ENCODE measurements at places on chromosomes 7 and 10.

GRCh38 chr10:792792-793100 is 103.3 kb upstream of the DIP2C start:
- DNase-seq, result no peak

DNA sequence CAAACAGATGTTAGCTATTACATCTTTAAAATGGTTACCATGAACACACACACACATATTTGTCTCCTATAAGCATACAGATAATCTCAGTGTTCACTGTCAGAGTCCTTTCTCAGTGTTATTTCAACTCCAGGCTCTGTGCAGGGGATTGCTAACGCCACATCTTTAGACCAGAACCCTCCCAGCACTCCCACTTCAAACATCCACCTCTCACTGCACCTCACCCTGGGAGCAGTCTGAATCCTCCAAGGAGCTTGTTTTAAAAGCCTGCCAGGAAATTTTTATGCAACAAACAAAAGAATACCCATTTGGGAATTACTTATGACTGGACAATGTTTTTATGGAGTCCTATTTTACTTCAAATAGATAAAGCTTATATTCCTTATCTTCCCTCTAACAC is 107.4 kb downstream of the PARD3 start:
- DNase-seq, result no peak

DNA sequence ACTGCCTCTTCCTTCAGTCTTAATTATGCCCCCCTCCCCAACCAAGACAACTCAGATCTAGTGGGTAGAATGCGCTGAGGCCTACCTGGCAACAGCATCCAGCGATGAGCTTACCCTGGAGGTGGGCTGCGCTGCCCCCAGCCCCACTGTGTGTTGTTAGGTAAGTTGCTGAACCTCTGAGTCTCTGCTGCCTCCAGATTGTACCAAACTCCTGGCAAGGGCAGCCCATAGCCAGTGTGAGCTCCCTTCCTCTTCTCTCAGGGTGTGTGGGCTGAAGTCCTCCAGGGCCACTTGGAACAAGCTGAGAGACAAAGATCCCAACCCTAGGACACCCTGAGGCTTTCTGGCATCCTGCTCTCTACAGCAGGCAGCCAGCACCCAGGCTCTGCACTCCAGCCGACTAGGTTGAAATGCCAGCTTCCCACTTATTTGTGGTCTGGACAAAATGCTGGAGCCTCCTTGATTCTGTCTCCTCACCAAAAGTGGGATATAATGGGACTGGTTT is 135.3 kb downstream of the ARHGAP22 start:
- DNase-seq, result no peak

DNA sequence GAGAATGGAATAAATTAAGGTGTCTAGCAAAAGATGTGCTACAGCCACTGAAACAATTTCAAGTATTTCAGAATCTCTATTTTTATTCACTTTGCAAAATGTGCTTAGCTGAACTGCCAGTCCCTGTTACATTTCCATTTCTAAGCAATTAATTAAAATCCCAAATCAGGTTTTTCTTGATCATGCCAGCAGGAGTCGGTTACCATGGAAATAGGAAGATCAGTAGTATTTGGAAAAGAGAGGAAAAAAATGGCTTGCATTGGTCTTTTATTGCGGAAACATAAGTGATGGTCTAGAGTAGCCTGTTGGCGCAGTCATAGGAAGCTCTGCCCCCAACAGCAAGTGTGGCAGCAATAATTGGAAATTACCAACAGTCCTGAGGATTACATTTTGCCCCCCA is 867.1 kb downstream of the GATA3 start:
- DNase-seq, result no peak

GRCh38 chr7:50603287-50603686 is 38.1 kb upstream of the DDC start:
- DNase-seq, result no peak

DNA sequence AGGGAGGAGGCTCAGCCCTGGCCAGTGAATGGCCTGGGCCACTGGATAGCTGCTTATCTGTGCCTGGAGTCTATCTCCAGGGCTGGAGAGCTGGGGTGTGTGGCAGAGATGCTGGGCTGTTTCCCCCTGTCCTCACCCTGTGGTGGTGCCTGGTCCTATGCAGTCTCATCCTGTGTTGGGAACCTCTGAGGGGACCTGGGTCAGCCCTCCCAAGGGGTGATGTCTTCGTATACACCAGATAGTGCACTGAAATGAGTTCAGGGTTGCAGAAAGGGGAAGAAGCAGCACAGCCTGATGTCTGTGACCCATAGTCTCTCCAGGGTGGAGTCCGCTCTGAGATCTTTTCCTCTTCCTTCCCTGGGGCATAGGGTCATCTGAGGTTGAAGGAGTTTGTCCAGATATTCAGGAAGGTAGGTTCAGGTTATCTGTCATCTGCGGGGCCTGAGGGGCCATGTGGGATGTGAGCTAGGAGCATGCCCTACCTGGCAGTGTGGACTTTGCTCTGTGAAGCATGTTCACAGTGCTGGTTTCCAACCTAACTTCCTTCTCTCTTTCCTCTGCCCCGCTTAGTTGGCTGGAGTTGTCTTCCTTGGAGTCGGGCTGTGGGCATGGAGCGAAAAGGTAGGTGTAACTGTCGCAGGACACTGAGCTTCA is 33.4 kb upstream of the SH2D4B start:
- no peak for DNase-seq

DNA sequence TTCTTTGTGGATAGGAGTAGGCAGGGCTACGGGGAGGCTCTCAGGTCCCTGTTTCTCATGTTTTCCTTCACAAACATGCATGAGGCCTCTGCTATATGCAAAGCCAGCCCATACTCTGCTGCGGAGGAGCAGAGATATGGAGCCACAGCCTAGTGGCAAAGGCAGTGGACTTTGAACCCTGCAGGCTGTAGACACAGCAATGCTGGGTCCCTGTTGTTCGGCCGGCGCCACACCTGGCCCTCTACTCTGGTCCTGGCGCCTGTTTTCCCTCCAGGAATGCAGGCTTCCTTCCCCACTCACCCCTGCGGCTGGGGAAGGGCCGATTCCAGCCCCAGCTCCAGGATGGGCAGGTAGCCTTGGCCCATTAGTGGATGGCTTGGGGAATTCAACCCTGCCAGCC is 11.5 kb downstream of the CLRN3 start:
- DNase-seq, result no peak

GRCh38 chr10:74825371-74826141 is 844 bp upstream of the KAT6B start:
- peak; percentile 42 for DNase-seq

DNA sequence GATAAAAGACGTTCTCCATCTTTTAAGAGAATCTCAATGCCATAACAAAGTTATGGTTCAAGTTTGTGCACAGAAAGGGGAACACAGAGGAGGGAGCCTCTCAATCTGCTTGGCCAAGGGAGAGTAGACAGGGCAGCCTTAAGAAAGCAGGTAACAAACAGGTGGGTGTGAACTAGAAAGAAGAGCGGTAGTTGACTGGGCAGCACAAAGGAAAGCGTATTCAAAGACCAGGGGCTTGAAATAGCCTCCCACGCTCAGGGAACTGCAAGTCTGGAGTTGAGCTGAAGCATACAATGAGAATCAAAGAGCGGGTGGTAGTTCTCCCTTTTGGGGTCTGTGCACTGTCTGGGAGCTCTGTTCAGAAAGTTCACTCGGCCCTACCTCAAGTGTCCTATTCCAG is 18.9 kb upstream of the MACC1 start:
- DNase-seq, result no peak

DNA sequence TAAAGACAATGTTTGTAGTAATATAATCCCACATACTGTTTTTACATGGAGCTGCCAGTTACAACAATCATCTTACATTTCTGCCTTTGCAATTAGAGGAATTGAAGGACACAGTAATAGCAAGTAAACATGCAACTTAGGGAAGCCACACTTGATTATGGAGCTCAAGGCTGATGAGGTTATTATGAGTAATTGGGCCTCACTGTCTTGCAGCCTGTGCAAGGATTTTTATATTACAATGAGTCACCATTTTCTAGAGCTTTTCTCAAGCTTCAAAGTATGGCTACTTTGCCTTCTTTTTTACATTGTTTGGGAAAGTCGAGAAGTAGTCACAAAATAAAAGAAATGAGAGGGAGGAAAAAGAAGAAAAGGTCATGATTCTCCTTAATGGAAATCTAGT is 226.4 kb downstream of the KIAA1217 start:
- DNase-seq, result no peak

DNA sequence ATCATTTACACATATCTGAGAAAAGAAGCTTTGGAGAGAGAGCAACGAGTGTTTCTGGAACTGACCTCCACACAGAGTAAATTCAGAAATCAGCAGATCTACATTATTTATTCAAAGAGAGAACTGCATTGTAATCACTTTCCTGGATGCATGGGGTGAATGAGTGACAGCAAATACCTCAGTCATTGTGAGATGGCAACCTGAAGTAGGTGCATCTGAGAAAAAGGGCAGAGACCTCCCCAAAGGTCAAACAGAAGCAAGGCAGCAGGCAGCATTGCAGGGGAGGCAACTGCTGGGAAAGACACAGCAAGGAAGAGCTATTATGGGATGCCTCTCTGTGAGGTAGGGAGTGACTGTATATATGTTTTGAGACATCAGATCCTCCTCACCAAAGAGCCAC is 26.5 kb upstream of the SMIM30 start:
- no peak for DNase-seq

DNA sequence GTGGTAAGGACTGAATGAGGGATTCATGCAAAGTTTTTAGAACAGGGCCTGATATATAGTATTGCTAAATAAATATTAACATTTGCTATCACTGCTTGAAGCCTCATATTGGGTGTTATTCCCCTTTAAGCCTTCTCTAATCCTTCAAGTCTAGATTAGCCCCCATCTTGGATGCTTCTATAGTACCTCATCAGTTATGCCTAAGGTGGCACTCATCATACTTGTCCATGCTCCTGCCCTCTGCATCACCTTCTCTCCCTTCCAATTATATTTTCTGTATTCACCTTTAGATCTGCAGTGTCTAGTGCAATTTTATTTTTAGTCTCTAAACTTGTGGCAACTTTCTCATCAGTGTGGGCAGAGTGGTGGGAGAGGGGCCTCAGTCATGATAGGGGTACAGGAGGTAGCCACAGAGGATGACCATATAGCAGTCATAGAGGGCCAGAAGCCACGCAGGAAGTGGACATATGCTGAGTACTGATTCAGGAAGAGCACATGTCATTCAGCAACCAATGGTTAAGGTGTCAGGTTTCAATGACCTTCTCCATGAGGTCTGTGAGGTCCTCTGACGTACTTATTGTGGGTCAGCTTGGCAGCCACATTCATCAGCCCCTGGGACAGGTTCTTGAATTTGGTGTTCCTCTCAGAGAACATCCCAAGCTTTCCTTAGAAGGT is 2.5 kb downstream of the ENTPD1 start:
- no peak for DNase-seq

- DNase-seq, result no peak
These were observed 222.3 kb downstream of the SUGCT start for GRCh38 chr7:40356871-40357709.

DNA sequence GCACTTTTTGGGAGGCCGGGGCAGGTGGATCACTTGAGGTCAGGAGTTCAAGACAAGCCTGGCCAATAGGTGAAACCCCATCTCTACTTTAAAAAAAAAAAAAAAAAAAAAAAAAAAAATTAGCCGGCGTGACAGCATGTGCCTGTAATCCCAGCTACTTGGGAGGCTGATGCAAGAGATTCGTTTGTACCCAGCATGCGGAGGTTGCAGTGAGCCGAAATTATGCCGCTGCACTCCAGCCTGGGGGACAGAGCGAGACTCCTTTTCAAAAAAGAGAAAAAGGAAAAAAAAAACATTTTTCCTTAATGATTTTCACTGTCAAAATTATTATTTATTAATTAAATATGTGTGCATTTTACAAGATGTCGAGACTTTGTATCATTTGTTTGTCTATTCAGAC is 253.6 kb downstream of the CNTNAP2 start:
- no peak for DNase-seq

DNA sequence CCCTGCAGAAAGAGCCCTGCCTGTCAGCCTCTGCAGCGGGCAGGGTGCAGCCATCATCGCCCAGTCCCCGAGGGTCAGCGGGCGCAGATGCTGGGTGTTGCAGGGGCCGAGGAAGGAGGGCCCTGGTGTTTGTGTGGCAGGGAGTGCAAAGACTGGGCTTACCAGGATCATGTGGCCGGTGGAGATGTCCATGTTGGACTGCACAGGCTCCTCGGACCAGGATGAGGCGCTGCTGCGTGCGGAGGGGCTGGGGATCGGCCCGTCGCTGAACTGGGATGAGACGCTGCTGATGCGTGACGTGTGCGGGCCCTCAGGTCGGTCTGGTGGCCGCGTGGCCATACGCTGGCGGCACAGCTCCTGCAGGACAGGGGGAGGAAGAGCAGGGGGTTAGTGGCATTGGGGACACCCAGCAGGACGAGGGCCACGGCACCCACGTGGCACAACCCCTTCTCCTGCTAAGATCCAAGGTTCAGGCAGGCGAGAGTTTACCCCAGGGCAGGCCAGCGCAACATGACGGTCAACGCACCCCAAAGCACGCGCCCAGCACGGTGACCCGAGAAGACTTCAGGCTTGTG is 319.5 kb downstream of the DNAJB6 start:
- DNase-seq, result no peak

DNA sequence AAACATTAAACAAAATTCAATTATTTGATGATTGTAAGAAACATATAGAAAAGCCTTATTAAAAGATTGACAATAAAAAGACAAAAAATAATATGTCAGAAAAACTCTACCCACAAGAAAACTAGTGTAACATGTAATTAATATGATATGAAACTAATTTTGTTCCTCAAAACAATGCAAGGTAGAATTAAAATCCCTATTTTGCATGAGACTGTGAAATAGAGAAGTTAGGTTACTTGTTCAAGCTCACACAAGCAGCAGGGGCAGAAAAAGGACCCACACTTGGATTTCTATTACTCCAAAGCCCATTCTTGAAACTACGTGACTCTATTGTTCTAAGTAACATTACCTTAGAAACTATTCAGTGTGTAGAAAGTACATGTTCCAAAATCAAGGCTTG is 96.4 kb downstream of the KCNMA1 start:
- no peak for DNase-seq

GRCh38 chr10:127812041-127812440 is 75.1 kb downstream of the FOXI2 start:
- DNase-seq, result no peak

DNA sequence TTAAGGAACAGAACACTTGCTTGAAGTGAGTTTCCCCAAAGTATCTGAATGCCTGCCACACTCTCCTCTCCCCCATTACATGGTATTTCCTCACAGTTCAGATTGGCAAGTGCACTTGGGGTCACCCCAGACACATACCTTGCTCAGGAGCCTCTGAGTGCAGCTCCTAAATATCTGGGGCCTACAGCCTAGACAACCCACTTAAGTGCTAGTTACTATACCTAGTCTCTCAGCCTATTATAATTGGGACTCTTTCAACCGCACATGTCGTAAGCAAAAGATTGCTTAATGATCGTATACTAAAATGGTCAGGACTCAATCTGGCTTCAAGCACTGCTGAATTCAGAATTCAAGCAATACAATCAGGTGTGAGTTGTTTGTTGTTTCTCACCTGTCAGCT is 19.9 kb downstream of the TMEM176B start:
- no peak for DNase-seq

DNA sequence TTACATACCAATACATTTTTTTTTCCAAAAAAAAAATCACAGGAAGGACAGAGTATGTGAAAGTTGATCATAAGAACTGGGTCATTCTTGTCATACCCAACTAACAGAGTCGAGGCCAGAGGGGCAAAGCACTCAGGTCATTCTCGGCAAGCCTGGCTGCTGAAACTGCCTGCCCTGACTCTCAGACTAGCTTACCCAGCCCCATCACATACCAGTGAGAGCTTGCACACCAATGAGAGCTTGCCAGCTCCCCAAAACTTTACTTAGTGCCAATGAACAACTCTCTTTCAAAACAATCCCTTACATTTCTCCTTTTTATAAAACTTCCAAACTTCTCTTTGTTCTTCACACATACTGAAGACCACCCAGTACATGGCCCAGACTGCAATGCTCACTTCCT is 48.9 kb downstream of the VOPP1 start:
- DNase-seq, result no peak

- DNase-seq, result no peak
These were observed 46.8 kb downstream of the ADAM12 start for GRCh38 chr10:126341491-126341890.
